Erythroblast (primary cell): ENCODE measurements at places on chromosomes 7 and 10.

GRCh38 chr7:38506004-38506403 lies 125.2 kb downstream of the AMPH start:
- DNase-seq, result no peak

GRCh38 chr10:44083719-44084400 lies 301.0 kb downstream of the CXCL12 start:
- no peak for DNase-seq

- no peak for DNase-seq
Observed at GRCh38 chr10:122561212-122561611, 658 bp downstream of the DMBT1 start.

- DNase-seq, result no peak
Observed at GRCh38 chr10:102368077-102368476, 27.4 kb upstream of the NFKB2 start.

DNA sequence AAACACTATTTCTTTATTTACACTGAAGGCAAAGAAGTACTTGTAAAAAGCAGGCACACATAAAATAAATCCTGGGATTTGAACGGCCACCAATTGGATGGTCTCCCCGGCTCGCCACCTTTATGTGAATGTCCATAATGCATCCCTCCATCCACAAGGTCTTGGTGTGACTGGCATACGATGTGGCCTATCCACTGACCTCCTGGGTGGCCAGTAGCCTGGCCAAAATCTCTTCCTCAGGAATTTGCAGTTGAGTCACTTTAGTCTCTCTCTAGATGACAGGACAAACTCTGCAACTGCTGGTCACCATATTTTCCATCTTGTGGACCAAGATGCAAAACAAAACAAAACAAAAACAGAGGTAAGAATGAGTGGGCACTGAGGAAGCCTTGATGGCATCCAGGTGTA lies 39.1 kb downstream of the CDK1 start:
- no peak for DNase-seq

DNA sequence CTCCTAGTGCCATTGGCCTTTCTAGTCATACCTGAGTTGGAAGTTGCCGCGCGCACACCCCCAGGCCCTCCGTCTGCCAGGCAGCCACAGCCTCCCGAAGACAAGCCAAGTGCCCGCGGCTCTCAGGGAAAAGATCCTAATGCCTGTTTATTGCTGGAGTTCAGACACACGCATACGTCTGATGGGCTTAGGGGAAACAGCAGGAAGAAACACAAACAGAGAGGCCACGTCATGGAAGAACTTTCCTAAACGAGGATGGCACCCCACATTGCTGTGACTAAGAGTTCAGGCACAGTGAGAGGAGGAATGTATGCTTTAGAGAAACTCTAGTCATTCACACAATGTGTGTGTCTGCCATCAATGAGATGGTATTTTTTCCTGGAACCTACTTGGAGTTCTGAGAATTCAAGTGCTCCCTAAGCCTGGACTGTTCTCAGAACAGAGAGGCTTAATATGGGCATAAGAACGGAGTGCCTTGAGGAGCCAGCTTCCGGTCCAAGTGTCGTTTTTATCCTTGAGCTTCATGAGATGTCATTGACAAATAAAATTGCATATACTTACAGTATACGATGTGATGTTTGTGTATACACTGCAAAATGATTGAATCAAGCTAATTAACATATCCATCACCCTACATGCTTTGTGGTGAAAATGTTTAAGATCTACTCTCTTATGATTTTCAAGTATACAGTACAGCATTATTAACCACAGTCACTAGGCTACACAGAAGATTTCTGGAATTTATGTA lies 11.6 kb upstream of the RBP3 start:
- DNase-seq, result peak; percentile 40

DNA sequence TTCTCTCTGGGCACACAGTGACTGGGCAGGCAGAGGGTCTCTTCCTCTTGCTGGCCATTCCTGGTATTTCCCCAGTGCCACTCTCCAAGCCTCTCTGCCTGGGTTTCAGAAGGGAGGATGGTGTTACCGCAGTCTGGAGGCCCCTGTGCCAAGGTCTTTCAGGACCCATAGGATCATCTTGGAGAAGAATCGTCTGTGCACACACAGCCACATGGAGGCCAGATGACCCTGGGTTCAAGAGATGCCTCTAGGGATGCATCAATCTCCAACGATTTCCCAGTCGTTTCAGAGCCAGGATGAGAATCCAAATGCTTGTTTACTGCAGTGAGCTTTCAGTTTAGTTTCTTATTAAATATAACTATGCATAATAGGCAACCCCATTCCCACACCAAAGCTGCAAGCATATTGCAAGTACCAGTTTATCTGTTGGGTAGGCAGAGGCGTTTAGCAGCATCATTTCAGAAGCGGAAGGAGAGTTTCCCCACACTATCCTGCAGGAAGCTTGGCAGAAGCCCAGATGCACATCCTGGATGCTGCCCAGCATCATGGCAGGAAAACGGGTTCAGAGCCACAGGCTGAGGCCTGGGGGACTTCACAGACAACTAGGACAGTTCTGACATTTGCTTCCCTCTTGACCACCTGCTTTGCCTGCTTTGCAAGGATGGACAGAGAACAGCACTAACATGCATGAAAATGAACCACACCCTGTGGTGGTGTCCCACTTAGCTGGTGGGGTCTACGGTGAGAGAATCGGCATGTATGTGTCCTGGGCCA lies 134.7 kb upstream of the FAM20C start:
- DNase-seq, result no peak

DNA sequence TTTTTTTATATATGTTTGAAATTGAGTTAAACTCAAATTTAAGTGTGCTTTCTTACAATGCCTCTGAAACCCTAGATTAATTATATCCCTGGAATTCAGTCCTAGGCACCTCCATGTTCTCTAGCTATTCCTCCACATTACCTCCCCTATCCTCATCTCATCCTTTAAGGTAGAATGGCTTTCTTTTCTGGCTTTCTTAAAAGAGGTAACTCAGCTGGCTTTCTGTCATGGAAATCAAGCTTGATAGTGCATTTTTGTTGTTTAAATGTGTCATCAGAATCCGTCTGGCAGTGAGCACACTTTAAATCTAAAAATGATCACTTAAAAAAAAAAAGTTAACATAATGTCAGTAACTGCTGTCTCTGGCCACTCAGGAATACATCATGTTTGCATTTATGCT lies 42.2 kb downstream of the AHR start:
- no peak for DNase-seq

GRCh38 chr7:46292741-46293140 lies 371.7 kb upstream of the IGFBP3 start:
- DNase-seq, result no peak

DNA sequence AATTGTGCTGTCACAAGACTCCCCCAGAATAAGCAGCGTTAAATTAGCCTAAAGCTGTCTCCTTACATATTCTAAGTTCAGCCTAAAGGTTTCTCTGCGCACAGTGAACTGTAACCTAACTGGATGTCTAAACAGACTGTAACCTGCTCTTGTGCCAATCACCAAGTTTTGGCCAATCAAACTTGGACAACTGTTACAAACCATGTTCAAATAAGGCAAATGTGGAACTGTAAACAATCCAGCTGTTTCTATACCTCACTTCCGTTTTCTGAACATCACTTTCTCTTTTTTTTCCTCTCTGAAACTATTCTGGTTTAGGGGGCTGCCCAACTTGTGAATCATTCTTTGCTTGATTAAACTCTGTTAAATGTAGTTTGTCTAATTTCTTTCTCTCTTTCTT lies 252.2 kb upstream of the HABP2 start:
- no peak for DNase-seq

DNA sequence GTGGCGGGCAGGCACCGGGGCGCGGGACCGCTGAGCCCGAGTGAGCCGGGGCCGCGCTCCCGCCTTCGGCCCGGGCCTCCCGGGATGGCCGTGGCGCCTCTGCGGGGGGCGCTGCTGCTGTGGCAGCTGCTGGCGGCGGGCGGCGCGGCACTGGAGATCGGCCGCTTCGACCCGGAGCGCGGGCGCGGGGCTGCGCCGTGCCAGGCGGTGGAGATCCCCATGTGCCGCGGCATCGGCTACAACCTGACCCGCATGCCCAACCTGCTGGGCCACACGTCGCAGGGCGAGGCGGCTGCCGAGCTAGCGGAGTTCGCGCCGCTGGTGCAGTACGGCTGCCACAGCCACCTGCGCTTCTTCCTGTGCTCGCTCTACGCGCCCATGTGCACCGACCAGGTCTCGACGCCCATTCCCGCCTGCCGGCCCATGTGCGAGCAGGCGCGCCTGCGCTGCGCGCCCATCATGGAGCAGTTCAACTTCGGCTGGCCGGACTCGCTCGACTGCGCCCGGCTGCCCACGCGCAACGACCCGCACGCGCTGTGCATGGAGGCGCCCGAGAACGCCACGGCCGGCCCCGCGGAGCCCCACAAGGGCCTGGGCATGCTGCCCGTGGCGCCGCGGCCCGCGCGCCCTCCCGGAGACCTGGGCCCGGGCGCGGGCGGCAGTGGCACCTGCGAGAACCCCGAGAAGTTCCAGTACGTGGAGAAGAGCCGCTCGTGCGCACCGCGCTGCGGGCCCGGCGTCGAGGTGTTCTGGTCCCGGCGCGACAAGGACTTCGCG lies 534 bp downstream of the FZD9 start:
- DNase-seq, result peak; percentile 47

DNA sequence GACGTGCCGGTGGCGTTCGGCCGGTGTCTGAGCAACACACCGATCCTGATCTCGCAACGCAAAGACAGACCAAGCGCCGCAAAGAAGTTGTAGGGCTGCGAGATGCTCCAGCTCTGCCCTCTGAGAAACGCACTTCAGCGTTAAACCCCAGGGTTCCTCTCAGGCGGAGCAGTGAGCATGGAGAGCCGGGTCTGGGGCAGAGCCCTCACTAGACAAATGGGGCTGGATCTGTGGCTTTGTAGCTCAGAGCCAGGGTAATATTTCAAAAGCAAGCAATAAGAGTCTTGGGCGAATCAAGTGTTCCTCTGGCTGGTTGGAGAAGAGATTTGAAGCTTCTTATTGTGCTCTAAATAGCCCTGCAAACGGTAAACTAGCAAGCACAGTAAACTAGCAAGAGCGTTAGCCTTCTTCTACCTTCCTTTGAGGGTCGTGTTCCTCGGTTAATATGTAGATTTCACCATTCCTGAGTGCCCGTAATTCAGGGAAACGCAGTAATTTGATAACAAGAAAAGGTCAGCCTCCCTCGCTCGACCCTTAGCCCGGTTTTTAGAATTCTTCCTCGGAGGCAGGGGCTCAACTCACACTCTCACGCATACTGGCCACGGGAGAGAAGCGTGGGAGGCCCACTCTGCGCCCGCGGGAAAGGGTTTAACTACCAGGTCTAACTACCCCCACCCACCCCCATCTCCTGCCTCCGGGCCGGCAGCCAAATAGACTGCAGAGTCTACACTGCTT lies 6.7 kb downstream of the SKAP2 start:
- DNase-seq, result peak; percentile 24

DNA sequence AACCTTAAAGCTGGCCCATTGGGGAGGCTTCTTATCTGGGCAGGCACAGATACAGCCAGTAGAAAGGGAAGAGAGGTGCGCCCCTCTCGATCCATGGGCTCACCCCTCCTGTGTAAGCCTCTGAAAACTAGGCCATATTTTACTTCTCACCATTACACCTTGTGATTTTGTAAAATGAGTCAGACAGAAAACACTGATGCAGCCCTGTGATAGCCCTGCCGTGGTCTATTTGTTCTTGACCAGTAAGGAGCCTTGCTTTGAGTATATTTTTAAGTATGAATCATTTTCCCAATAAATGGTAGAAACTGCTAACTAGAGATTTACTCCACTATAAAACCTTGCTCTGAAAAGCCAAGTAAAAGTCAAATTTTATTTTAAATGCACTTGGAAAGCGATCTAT lies 329.8 kb upstream of the MBL2 start:
- no peak for DNase-seq

GRCh38 chr7:66301737-66302136 lies 96.6 kb downstream of the TPST1 start:
- no peak for DNase-seq

DNA sequence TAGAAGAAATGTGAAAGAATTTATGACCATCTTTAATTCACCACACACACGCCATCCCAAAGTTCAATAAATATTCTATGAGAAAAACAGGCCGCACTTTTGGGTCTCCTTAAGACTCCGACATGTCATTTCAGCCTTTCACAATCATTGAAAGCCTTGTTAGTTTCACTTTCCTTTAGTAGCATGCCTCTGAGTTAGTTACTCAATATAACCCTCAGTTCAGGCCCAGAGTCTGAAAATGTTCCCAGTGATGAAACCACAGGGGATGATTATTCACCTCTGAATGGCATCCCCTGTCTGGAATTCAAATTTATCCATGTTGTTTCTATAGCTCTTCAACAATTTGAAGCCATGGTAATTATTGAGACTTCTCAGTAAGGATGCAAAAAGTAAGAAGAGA lies 278.1 kb upstream of the NRP1 start:
- no peak for DNase-seq

DNA sequence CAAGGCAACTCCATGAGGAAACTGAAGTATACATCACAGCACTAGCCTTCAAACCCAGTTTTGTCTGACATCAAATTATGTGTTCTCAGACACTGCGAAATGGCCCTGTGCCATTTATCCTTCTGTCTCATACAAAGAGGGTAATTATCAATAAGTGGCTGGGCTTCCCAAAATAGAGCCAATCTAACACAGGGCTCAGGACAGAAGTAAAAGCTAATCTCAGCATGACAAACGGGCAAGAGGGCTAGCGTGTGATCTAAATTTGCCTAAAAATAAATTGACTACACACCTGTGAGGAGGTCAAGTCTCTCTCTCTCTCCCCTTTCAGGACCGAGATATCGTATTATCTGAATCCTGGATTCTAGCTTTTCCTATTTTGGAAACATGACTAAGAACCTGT lies 67.2 kb downstream of the DGKB start:
- DNase-seq, result no peak

DNA sequence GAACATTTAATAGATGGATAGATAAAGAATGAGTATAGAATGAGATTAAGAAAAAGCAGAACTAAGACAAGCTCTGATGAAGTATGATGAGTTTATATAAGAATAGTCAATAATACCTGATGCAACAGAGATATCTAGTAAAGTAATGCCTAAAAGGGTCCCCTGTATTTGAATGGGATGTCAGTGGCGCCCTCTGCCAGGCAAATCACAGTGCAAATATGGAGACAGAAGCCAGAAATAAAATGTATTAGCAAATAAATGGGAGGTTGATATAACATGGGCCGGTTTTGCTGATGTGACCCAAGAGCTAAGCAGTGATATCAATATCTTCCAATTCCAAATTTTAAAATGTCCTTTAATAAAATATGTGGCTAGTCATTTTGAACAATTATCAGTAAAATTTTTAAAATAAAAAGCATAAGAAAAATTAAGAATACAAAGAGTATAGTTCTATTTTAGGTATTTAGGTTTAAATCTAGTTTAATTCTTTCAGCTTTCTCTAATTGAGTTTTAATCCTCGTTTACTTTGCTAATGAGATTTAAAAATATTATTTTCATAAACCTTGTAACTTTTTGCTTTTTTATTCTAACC lies 62.6 kb downstream of the ADK start:
- peak; percentile 69 for DNase-seq
